Activated gamma-delta T cell treated with Interleukin-2 at 50 U/mL for 16 hours (primary cell): ENCODE measurements at places on chromosomes 16 and 17.

GRCh38 chr17:56599088-56599487 lies 5.6 kb downstream of the NOG start:
- DNase-seq = no peak

GRCh38 chr16:47943235-47943634 lies 212.6 kb downstream of the ABCC12 start:
- DNase-seq = no peak

DNA sequence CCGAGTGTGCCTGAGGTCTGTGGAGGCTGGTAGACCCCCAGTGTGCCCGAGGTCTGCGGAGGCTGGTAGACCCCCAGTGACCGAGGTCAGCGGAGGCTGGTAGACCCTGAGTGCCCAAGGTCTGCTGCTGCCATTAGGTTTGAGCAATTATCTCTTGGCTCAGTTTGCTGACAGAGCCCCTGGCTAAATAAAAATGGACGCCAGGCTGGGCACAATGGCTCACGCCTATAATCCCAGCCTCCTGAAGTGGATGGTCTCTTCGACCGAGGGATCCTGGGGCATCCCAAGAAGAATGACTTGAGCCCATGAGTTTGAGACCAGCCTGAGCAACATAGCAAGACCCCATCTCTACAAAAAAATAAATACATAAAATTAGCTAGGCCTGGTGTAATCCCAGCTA lies 98.7 kb upstream of the ZNF469 start:
- no peak for DNase-seq

DNA sequence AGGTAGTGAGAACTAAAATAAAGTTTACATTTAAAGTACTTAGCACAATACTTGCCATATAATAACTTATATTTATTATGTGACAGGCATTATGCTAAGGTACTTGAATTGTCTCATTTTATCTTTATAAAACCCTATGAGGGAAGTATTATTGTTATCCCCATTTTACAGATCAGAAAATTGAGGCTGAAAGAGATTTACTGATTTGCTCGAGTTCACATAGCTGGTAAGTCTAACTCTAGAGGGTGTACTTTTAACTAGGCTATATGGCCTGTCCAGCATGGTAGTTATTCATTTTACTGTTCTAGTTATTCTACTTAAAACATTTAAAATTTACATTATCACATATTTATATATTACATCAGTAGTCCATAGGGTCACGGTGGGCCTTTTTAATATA lies 113.3 kb upstream of the RBL2 start:
- no peak for DNase-seq

- DNase-seq = no peak
These were observed 12.1 kb downstream of the PIMREG start for GRCh38 chr17:6456321-6456720.

GRCh38 chr17:38476549-38476948 lies 48.3 kb downstream of the ARHGAP23 start:
- DNase-seq = no peak

DNA sequence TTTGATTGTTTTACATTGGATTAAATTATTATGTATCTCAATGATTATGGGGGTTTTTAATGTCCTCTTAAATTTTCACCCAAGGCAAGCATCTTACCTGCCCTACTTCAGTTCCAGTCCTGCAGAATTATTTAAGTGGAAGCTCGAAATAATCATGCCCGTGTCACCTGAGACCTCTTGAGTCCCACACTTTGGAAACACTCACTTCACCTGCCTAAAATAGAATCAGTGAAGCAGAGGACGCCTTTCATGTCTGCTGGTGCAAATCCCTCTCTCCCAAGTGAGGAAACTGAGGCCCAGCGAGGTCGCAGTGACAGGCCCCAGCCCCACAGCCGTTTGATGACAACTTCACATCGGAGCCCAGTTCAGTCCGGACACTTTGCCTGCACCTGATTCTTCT lies 284.6 kb downstream of the C16orf95 start:
- no peak for DNase-seq

DNA sequence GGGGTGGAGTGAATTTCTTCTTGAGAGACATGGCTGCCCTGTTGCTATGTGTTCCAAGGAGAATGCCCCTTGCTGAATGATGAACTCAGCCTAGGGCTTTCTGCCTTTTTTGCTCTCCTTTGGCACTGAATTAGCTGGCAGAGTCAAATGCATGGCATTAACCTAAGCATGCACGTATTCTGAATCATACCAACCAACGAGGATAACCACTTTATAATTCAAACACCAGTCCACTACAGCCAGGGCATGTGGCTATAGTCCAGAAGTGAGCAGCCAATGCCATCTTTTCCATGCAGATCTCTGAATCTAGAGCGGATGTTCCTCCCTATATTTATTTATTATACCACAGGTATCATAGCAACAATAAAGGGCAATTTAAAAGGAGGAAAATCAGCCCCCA lies 15.7 kb downstream of the TMIGD1 start:
- DNase-seq = no peak

GRCh38 chr17:58706351-58707140 lies 14.1 kb downstream of the RAD51C start:
- no peak for DNase-seq

GRCh38 chr16:23506606-23506994 lies 3.7 kb downstream of the GGA2 start:
- DNase-seq = no peak

DNA sequence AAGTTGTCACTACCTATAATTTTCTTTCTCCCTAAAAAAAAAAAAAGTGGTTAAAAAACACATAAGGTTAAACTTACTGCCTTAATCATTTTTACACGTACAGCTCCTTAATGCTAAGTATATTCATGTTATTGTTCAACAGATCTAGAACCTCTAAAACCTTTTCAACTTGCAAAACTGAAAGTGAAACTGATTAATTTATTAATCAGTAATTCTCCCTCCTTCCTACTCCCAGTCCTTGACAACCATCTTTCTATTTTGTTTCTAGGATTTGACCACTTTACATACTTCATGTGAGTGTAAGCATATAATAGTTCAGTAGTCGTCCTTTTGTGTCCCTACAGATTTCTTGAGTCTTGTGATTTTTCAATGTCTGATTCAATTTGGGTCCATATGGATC lies 251.4 kb upstream of the KIF2B start:
- DNase-seq = no peak

DNA sequence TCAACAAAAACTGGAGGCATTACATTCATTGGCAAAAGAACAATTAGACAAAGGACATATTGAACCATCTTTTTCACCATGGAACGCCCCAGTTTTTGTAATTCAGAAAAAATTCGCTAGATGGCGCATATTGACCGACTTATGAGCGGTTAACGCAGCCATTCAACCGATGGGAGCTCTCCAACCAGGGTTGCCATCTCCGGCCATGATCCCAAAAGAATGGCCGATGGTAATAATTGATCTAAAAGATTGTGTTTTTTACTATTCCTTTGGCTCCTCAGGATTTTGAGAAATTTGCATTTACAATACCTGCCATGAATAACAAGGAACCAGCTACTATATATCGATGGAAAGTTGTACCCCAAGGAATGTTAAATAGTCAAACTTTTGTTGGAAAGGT lies 21.4 kb downstream of the ALOX15B start:
- peak; percentile 63 for DNase-seq

- no peak for DNase-seq
These were observed 5.3 kb upstream of the NTN3 start for GRCh38 chr16:2465653-2466415.

DNA sequence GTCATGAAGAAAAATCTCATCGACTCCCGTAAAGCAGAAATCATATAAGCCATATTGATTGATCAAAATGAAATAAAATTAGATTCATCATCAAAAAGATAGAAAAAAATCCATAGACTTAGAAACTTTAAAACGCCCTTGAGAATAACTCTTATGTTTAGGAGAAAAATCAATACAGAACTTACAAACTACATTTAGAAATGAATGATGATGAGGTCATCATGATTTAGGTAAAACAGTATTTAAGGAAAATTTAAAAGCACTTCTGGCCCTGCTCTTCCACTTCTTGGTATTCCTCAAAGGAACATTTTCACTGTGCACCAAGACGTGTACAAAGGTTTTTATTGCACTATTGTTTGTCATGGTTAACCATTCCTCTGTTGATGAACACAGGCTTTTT lies 173.4 kb upstream of the PSMD7 start:
- DNase-seq = no peak
